Stimulated activated CD4-positive, alpha-beta T cell treated with anti-CD3 and anti-CD28 coated beads, Interleukin-12 subunit alpha, Interleukin-12 subunit beta, amount 100 ng/mL, for 24 hours (primary cell): ENCODE measurements at places on chromosomes 13 and 19.

GRCh38 chr13:94712812-94713560 lies 641 bp upstream of the SOX21 start:
- no peak for DNase-seq

GRCh38 chr13:74280093-74280794 lies 146.0 kb upstream of the KLF12 start:
- no peak for DNase-seq

DNA sequence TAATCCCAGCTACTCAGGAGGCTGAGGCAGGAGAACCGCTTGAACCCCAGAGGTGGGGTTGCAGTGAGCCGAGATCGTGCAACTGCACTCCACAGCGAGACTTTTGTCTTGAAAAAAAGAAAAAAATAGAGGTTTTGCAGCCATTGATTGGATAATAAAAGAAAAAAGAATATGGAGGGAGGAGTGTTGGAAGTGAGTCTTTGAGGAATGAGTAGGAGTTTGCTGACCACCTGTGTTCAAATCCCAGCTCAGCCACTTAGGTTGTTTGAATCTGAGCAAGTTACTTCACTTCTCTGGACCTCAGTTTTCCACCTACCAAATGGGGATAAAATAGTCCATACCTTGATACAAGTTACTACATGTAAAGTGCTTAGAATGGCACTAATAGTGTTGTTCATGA lies 6.2 kb downstream of the NRTN start:
- DNase-seq, result no peak

- no peak for DNase-seq
These were observed 184.2 kb downstream of the EFNB2 start for GRCh38 chr13:106351251-106351650.

DNA sequence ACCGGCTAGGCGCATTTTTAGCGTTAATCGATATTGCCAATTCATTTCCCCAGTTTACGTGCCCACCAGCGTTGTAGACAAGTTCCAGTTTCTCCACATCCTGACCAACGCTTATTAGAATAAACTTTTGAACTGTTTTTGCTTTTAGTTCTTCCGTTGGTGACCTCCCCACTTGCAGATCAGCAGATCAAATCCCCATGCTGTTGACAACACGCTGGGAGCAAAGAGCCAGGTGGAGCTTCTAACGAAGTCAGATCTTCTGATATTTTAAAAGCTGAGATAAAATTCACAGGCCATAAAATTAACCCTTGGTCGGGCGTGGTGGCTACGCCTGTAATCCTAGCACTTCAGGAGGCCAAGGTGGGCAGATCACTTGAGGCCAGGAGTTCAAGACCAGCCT lies 21.2 kb downstream of the RCN3 start:
- no peak for DNase-seq

DNA sequence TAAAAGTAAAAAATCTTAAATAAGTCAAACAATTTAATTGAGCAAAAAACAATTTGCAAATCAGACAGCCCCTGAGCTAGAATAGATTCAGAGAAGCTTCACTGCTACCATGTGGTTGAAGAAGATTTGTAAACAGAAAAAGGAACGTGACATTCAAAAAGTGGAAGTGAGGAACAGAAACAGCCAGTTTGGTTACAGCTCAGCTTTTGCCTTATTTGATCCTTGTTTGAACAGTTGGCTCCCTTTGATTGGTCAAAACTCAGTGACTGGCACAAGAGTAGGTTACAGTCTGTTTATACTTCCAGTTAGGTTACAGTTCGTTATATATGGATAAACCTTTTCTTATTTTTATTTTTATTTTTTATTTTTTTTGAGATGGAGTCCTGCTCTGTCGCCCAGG lies 5.8 kb downstream of the ZNF221 start:
- no peak for DNase-seq

DNA sequence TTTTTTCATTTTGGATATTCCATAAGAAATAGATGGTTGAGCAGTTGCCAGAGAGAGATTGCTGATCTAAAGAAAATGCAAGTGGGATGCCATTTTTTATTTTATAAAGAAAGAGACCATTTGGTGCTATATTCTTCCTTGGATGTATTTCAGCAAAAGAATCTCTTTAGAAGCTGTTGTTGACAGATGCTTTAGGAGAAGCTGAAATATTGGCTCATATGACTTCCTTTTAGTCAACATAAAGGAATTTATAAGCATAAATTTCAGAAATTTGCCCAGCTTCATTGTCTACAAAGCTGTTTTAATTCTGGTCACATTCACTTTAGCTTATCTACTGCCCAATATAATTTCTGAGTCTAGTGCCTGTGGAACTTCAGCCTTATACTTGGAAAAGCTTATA lies 36.9 kb downstream of the POLR1D start:
- no peak for DNase-seq

GRCh38 chr13:68940049-68940448 lies 1167.6 kb upstream of the ATXN8OS start:
- DNase-seq, result no peak

- no peak for DNase-seq
These were observed 15.0 kb downstream of the NUFIP1 start for GRCh38 chr13:44974056-44974793.

DNA sequence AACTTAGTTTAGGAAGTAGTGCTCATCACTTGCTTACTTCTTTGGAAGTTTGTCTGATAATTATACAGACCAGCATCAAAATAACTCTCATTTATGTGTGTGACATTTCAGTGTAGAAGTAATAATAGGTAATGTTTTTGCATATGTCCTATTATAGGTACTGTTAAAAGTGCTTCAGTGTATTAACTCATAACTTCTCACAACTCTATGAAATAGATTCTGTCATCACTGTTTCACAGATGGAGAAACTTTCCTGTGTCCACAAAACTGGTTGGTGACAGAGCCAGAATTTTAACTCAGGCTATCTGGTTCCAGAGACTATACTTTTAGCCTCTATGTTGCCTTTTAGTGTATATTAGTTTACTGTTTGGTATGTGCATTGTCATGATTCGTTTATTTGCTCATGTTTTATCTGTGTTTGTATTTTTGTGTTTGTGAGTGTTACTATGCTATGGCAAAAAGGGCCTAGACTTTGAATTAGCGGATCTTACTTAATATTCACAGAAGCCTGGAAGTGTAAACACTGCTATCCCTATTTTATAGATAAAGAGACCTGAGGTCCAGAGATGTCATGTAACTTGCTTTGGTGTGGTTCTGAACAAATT lies 12.7 kb downstream of the LPAR6 start:
- no peak for DNase-seq

DNA sequence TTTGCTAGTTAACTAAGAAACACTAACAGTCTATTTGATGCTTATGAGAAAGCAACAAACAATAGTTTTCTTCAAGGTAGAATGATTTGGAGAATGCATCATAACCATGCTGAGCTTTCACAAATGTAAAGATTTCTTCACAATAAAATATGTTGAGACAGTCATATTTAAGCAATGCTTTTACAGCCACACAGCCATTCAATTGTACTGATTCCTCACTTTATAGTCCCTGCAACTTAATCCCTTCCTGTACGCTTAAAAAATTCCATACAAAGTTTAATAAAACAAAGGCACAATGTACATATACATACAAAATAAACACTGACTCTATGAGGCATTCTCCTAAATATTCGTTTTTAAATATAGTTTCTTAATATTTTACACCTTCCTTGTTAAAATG lies 4.7 kb upstream of the ACOD1 start:
- DNase-seq, result no peak

- DNase-seq, result no peak
These were observed 25.7 kb upstream of the FREM2 start for GRCh38 chr13:38661010-38661675.

- no peak for DNase-seq
These were observed 574 bp downstream of the ZNF227 start for GRCh38 chr19:44212866-44213346.

GRCh38 chr13:54758795-54759194 lies 1730.2 kb downstream of the OLFM4 start:
- no peak for DNase-seq

GRCh38 chr13:99086267-99087097 lies 108.6 kb upstream of the DOCK9 start:
- DNase-seq, result peak; percentile 42

DNA sequence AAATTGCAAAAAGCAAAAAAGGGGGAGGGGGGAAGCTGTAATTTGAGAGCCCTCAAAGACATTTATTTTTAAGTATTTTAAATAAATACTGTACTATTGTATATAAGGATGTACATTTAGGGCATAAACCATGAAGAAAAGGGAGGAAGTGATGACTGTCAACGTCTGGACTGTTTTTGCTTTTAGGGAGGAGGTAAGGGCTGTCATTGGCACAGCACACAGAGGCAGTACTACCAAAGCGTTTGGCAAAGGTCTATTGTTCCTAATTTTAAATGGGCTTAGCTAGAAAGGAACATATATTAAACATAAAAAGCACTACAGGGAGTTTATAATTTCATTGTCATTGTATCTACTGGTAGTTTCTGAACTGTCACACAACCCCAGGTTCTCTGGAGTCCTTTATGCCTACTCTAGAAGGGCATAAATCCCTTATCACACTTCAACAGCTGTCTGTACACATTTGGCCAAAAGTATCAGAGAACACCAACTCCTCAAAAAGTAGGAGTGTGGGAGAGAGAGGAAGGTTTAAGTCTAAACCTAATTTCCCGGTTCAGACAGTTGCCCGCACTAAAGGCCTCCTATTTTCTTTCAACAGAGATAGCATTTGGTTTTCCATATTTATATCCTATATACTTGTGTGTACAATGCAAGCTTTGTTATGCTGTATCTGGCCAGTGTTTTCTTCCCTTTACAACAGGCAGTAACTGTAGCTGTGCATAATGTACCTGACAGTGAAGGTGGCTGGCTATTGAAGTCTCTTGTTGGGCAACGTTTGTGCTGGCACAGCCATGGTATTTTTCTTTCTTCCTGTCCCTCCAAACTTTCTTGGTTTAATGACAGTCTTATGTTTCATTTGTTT lies 406.2 kb downstream of the KLF5 start:
- DNase-seq, result no peak

- DNase-seq, result no peak
These were observed 81.3 kb downstream of the SLC7A1 start for GRCh38 chr13:29513981-29514719.

- no peak for DNase-seq
These were observed 1.4 kb downstream of the BRD4 start for GRCh38 chr19:15330801-15331418.

- DNase-seq, result no peak
These were observed 8.8 kb downstream of the POU4F1 start for GRCh38 chr13:78594456-78594975.

DNA sequence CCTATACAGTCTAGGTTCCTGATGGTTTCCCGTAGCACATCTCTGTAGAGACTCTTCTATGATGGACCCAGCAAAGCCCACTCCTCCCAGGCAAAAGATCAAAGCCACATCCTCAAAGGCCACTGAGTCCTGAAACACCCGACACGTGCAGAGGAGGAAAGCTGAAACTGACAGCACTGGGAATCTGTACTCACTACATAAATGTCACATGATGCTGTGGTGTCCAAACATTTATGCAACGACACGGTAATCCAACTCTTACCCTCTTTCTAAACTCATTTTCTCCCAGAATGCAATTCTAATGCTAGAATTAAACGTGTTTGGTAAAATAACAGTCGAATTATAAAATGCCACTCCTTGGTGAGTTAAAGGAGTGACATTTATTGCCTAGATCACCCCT lies 7.0 kb upstream of the ZNF441 start:
- no peak for DNase-seq

DNA sequence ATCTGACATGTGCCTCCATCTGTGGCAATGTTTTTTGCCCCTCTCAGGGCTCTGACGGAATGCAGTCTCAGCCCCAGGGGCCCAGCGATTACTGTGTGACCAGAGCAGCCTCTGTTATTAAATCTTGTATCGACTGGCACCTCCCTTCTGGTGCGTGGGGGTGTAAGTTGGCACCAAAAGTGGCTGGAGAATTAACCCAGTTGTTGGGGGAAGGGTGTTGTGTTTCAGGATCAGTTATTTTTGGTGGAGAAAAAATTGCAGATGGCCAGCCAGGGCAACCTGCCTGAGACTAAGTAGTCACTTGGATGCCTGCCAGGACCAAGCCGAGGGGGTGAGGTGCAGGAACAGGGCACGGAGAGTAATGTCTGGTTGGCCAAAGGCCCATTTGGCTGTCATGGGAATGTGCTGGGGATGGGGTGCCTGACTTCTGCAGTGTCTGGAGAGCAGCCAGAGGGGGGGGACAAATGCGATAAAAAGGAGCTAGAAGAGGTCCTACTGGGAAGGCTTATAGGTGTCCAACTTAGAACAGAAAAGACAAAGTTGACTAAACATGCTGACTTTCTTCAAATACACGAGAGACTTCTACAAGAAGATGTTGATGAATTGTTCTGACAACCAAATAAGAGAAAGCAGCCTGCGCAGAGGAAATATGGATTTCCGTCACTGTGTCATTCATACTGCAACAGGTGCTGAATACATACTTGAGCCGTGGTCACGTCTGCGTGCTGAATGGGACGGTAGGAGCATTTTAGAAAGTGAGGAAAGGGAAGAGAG lies 69.8 kb downstream of the SIAH3 start:
- DNase-seq, result no peak

GRCh38 chr19:48962029-48962848 lies 2.9 kb upstream of the FTL start:
- no peak for DNase-seq

- DNase-seq, result no peak
These were observed 499.9 kb upstream of the SLITRK6 start for GRCh38 chr13:86299128-86299527.

GRCh38 chr13:106232681-106233080 lies 302.8 kb downstream of the EFNB2 start:
- no peak for DNase-seq

DNA sequence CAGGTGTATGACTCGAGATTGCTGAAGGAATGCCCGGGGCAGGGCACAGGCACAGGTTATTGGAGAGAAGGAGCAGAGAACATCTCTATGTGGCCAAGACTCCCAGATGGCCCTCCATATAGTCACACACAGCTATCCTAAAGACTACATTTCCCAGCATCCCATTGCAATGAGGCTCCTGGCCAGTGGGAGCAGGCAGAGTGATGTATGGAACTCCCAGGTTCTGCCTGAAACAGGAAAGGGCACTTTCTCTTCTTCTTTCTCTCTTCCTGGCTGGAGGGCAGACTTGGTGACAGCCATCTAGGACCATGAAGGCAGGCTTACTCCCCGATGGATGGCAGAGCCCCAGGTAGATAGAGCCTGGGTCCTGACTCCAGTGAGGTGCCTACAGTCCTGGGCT lies 13.5 kb downstream of the PPP1R13L start:
- no peak for DNase-seq

- DNase-seq, result no peak
These were observed 192.8 kb downstream of the TM9SF2 start for GRCh38 chr13:99693852-99694611.
